Right hindlimb (tissue), 1 donor: ENCODE measurements at places on chromosomes 1 and 21.

DNA sequence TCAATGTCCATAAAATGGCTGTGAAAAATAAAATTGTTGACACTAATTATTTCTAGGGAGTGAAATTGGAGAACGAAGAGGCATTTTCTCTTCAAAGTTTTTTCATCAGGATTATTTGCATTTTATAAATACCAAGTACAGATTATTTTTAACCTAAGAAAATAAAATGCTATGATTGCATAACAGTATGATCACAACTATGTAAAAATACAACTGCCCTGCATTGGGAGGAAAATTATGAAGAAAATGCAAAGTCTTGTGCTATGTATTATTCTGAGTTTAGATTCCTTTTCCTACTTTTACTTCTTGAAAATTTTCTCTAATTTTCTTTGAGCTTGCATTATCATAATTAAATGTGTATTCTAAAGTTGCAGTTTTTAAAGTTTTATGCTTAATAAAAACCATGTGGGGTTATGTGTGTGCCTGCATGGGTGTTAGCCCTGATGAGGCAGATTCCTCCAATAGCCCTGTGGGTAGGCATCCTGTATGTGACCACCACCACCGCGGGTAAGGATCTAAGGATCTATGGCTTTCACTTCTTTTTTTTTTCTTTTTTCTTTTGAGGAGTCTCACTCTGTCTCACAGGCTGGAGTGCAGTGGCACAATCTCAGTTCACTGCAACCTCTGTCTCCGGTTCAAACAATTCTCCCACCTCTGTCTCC is 24.7 kb downstream of the STX6 start:
- DNase-seq = no peak

DNA sequence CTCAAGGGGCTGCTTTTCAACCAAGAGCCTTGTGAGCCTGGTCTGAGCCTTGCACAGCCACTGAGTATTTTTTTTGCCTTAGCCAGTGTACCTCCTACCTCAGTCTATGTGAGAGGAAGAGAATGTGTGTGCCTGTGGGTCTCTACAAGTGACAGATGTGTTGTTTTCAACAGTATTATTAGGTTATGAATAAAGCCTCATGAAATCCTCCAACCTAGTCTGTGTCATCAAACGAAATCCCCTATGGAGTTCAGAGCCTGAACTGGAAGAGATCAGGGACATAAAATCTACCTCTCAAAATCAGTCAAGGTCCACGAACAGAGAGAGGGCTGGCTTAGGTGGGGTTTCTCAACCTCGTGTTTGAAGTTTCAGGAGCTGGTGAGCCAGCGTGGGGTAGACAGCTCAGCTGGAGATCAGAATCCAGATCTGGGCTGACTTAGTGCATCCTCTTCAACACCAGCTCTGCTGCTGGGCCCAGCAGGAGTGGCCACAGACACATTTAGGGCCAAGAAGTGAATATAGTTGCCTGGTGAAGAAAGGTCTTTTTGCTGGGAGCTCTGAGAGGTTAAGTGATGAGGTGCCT is 8.2 kb downstream of the XKR8 start:
- DNase-seq = no peak

DNA sequence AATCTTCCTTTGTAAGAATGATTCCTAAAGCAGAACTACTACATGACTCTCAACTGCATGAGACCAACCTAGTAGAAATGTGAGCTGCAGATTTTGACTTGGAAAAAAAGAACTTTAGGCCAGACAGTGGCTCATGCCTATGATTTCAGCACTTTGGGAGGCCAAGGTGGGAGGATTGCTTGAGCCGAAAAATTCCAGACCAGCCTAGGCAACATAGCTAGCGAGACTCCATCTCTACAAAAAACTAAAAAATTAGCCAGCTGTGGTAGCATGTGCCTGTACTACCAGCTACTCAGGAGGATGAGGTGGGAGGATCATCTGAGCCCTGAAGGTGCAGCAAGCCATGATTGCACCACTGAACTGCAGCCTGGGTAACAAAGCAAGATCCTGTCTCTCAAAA is 24.7 kb upstream of the ITLN2 start:
- DNase-seq = no peak

DNA sequence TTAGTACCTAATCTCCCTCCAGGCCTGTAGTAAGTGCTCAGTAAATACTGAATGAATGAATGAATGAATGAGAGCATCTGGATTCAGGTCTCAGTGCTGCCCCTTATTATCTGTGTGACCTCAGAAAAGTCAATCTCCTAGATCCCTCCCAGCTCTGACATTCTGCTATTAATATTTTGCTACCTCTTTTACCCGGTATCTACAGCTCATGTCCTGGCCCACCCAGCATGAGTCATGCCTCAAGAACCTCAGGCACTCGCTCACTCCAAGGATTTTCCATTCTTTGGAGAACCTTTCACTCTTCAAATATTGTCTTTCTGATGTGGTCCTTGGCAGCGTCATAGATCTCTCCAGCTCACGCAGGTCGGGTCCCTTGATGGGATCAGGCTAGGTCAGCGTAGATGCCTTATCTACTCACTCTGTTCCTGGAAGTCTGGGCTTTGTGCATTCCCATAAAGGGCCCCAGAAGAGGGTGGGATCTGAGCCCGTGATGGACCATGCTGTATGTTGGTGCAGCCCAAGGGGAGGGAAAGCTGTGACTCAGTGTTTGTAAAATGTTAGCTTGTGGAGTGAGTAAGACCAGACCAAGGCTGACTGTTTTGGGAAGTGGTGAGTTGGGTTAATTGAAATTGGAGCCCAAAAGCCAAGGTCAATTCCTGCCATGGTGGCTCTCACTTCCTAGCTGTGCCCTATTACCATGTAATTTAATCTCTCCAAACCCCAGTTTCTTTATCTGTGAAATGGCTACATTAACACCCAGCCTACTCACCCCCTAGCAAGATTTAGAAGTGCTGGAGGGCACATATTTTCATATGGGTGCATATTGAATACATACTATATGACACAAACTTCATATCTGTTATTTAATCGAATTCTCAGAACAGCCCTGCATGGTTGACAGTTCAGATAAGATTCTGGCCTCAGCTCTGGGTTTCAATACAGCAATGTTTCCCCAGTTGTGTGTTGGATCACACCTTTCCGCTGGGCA is 214.1 kb upstream of the USP24 start:
- DNase-seq = no peak

- no peak for DNase-seq
Measured at GRCh38 chr1:5887349-5887970, 104.8 kb downstream of the NPHP4 start.

GRCh38 chr1:229980009-229980408 is 87.0 kb upstream of the GALNT2 start:
- no peak for DNase-seq

DNA sequence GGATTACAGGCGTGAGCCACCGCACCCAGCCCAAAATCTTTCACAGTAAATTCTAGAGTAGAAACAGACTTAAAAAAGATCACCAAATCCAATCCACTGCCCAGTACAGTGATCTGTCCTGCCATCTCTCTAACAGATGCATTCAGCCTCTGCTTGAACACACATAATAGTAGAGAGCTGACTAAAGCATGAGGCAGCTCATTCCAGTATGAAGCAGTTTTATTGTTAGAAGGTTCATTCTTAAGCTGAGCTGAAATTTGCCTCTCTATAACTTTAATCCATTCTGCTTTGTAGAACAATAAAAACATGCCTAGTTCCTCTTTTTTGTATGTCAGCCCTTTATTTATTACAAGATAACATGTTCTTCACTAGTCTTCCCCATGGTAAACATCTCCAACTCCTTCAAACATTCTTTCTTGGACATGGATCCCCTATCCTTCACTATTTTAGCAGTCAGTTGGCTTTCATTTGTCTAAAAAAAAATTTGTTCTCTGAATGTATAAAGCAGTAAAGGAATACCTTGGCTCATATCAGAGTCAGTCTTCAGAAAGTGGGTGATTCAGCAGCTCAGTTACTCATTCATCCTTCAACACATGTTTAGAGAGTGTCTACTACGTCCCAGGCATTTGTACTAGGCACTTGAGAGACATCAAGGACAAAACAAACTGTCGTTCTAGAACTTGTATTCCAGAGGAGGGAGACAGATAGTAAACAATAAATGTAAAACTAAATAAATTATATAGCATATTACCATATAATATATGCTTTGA is 10.7 kb upstream of the PTBP2 start:
- no peak for DNase-seq
